H1 (cell line): ENCODE measurements at places on chromosomes 2 and 18. TPM values are rescaled to one million over a fixed set of nuclear protein-coding genes. Genes with fewer than 3 reads are reported as not detected.

NEU2 gene
- polyA plus RNA-seq = 0.12 TPM in 1 of 2 replicates, not detected in the other

PSTPIP2 gene
- 0.93 and 1.8 TPM in 2 replicates for polyA plus RNA-seq

WNT10A gene
- polyA plus RNA-seq = 0.05 TPM in 1 of 2 replicates, not detected in the other

GRCh38 chr18:47926101-47926850, 4.2 kb downstream of the SMAD2 start:
- no peak for DNase-seq

DNA sequence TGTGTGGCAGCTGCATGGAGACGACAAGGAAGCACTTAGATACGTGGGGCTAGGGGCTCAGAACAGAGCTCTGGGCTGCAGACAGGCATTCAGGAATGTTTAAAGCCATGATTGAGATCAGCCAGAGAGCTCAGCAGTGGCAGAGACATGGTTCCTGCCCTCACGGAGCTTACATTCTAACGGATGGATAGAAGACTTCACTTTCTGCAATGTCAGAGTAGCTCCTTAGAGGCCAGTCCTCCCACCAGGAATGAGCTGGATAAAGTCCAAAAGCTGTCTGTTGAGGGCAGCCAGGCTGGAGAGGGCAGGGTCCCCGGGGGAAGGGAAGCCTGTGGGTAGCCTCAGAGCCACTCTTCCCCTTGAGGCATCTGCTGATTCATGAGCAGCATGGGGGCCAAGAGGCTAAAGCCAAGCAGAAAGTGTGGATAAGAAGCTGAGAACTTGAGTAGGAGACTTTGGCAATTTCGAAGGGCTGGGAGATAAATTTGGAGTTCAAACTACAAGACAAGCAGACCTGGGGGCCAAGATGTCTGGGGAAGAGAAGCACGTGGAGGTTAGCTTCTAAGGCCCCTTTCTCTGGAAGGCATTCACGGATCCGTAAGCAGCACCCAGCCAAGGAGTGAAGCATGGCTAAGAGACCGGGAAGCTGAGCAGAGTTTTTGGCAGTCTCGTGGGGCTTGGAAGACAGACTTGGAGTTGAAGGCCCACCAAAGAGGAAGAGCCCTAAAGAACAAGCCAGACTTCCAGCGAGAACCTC, 9.7 kb upstream of the CIB4 start:
- no peak for DNase-seq

GRCh38 chr2:217929272-217929671, 73.5 kb downstream of the TNS1 start:
- no peak for DNase-seq
